ENCODE measurements at places on chromosomes 6 and 20. TPM values are rescaled to one million over a fixed set of nuclear protein-coding genes. Genes with fewer than 3 reads are reported as not detected.
A peak's percentile ranks its signal among the peaks of the same experiment; 100 is the strongest.

DNA sequence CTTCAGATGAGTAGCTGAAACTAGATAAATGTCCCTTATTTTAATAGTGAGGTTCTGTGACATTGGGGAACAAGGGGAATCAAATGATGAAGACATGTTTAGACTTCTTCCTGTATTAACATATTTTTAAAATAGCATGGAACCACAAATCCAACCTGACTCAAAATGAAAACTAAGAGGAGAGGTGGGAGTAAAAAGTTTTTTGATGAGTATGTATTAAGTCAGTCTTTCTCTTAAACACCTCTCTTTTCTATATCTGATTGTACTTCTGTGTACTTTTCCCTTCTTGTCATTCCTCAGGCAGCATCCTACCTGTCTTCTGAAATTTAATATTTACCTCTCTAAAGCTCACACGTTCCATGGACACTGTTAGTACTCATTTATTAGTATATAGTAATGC lies 8.7 kb upstream of the SDHAF4 start:
- DNase-seq: no peak

- DNase-seq: no peak
Measured at GRCh38 chr20:10673176-10673841, 490 bp downstream of the JAG1 start.

DNA sequence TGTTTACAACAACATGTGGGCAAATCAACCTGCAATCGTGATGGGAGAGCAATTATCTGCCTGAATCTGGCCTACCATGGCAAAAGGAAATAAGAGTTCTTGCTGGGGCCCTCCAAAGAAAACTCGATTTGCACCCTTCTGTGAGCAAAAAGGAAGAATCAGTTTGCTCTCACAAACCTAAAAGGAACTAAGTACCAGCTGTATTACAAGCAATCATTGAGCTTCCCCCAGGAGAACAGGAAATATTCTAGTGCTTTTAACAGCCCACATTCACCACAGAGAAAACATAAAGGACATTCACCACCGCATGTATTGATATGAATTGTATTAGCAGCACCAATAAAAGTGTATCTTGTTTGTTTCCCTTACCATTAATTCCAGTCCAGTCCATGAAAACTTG lies 75.0 kb downstream of the MBOAT1 start:
- no peak for DNase-seq

Gene LY6G6C
- not detected for polyA plus RNA-seq

GRCh38 chr20:33945391-33946081 lies 48.2 kb upstream of the RALY start:
- DNase-seq: peak; percentile 28

DNA sequence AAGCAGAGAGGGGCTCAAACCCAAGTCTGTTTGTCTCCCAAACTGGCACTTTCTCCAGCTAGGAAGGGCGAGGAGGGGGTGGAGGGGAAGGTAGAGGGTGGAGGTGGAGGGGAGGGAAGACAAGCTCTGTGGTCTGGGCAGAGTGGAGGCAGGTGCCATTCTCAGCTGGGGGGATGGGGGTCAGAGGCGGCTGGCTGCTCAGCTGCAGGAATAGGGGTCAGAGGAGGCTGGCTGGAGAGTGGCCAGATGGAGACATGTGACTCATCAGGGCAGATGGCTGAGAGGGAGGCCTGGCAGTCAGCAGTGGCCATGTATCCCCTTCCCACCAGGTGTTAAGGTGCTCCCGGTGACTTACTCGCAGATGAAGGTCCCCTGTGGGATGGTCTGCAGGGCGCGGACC lies 3.5 kb upstream of the SLC44A4 start:
- DNase-seq: no peak

Gene GTSF1L
- not detected for polyA plus RNA-seq

GRCh38 chr20:60718743-60719480 lies 533.1 kb upstream of the CDH4 start:
- no peak for DNase-seq

Gene HCRTR2
- polyA plus RNA-seq: not detected

- DNase-seq: peak; percentile 57
Measured at GRCh38 chr20:41005361-41005729, 23.3 kb upstream of the TOP1 start.

DNA sequence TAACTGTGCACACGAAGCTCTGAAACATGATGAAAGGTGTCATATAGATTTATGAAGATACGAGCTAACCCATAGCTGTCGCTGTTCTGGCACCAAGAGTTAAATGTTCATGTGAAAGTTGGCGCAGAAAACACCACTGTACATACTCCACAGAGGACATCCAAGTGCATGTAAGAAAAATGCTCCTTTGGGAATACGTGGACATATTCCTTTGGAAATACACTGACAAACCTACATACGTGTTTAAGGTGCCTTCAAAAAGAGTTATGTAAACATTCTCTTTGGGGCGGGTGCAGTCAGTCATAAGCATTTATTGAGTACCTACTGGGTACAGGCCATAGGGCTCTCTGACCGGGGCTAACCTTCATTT lies 723 bp upstream of the ARID1B start:
- DNase-seq: no peak

Gene PRICKLE4
- not detected for polyA plus RNA-seq

- DNase-seq: no peak
Measured at GRCh38 chr20:14634665-14635064, 297.3 kb upstream of the FLRT3 start.

- DNase-seq: no peak
Measured at GRCh38 chr6:154390034-154390433, 33.4 kb upstream of the IPCEF1 start.

DNA sequence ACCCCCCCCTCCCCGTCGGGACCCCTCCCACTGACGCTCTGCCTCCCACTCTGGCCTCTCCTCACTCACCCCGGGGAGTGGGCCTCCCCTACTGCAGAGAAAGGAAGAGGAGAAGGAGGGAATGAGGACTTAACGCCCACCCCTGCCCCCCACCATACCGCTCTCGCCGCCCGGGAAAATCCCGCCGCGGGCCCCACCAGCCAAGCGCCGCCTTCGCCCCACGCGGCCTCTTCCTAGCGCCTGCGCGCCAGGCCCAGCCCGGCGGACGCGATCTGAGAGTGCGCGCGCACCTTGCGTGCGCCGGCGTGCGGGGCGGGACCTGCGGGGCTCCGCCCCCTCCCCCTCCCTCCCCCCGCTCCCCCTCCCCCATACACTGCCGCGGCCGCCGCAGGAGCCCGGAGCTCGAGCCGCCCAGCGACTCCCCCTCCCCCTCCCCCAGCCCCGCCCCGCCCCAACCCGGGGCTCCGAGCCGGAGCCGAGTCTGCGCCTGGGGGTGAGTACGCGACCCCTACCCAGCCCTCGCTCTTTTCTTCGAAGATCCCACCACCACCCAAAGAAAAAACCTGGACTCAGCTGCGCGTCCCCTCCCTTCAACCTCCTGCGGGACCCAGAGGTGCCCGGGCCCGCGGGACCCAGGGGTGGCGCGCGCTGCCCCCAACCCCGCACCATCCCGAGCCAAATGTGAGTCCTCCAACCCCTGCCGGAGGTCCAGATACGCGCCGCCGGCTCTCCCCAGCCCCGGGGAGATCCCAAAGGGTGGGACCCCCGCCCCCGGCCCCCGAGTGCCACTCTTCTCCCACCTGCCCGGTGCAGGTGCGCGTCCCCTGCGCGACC lies at the start of the genes MRPL14 and TMEM63B:
TSS of gene MRPL14 (minus strand) at position 267 of the 834 bp plus-strand sequence. CDS start 10,841 bp downstream, outside the sequence.
TSS of gene TMEM63B (plus strand) at position 369 of the 834 bp plus-strand sequence. CDS start 7,031 bp downstream, outside the sequence.
- no peak for DNase-seq

DNA sequence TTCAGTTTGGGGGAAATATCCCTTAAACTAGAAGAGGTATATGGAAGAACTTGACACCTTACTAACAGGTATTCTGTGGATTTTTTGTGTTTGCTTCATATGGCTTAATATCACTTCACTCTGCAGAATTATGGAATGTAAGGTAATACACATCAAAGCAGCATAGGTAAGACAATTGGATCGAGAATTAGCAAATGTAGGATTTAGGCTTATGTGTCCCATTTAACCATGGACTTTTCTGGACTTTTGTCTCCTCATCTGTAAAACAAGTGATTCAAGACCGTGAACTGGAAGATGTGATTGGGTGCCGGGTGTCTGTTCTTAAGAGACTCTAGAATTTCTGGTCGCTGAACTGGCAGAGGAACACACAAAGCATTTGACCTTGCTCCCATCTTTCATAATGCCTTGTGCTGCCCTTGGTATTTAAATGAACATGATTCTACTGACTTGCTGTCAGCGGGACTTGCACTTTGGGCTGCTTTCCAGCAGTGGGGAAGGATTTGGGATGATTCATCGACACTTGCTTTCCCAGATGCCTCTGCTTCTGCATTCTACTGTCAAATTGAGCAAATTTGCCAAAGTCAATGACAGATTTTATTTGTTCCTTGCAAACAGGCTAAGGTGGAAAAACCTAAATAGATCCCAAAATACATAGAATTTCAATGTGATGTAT lies 199.8 kb downstream of the PLCB1 start:
- DNase-seq: peak; percentile 8

- DNase-seq: peak; percentile 26
Measured at GRCh38 chr6:156890627-156891314, 113.6 kb downstream of the ARID1B start.

DNA sequence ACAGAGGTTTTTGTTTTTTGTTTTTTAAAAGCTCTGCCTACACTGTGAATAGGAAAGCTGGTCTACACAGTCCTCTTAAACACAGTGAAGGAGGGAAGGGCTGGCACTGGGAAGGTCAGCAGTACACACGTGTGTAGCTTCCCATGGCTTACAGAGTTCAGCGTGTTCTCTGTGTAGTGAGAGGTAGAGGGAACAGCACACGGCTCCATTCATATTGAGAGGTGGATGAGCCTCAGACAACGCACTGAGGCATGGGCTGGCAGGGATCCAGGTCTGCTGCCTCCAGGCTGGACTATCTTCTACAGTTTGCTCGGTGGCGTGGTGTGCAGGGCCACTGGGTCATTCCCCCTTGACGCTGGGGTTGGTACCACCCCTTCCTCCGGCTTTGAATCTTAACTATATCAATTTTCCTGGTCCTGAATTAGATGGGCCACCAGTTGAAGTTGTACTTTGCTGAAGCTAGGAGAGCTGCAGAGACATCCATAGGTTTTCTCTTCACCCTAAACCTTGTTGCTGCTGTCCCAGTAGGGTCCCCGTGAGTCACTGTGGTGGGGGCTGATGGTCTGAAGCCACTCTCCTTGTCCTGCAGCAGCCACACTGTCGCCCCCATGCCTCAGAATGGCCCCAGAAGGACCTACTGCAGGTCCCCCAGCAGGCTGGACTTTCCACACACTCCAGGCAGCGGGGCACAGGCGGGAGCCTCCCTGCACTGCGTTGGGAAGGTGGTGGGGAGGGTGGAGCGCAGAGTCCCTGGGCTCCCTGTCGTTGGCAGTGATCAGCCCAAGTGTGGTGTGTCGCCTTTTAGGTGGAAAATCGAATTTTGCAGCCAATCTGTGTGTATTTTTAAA lies 2.0 kb downstream of the ARFGAP1 start:
- DNase-seq: no peak

Gene PHACTR3
- polyA plus RNA-seq: not detected

DNA sequence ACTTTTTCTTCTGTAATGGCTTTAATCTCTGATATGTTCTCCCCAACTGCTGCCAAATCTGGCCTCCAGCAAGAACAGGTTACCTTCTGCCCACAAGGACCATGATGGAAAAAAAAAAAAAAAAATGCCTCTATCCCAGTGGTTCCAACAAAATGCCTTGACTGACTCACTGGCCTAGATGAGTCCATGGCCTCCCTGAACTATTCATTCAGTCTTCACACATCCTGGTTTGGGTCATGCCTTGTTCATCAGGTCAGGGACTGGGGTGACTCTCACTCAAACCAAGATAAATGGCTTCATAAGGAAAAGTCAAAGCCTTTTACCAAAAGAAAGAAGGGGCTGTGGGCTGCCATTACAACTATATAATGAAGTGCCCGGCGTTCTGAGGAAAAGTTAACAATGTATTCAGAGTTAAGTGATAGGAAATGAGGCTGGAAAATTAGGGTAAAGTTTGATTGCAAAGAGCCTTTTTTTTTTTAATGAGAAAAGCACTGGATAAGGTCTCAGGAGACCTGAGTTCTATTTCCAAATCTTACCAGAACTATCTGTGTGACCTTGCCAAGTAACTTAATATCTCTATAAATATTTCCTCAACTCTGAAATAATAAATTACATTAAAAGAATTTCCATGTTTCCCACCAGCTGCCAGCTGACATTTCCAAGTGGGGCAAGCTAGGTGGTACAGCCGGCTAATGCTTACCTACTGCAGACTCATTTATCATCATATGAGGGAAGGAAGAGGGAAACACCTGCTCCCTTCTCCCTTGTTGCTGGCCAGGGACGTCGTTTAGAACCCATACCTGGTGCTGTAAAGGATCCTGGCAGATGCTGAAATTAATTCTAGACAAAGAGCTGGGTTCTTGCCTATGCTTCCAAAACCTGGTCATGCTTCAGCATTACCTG lies 380.0 kb upstream of the MARCKS start:
- DNase-seq: no peak

DNA sequence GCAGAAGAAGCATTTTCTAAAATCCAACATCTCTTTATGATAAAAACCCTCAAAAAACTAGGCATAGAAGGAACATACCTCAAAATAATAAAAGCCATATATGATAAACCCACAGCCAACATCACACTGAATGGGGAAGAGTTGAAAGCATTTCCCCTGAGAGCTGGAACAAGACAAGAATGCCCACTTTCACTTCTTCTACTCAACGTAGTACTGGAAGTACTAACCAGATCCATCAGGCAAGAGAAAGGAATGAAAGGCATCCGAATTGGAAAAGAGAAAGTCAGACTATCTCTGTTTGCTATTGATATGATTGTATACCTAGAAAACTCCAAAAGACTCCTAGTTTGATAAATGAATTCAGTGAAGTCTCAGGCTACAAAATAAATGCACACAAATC lies 7.9 kb upstream of the CDK19 start:
- no peak for DNase-seq

Gene BPI
- 0.69 TPM for polyA plus RNA-seq

DNA sequence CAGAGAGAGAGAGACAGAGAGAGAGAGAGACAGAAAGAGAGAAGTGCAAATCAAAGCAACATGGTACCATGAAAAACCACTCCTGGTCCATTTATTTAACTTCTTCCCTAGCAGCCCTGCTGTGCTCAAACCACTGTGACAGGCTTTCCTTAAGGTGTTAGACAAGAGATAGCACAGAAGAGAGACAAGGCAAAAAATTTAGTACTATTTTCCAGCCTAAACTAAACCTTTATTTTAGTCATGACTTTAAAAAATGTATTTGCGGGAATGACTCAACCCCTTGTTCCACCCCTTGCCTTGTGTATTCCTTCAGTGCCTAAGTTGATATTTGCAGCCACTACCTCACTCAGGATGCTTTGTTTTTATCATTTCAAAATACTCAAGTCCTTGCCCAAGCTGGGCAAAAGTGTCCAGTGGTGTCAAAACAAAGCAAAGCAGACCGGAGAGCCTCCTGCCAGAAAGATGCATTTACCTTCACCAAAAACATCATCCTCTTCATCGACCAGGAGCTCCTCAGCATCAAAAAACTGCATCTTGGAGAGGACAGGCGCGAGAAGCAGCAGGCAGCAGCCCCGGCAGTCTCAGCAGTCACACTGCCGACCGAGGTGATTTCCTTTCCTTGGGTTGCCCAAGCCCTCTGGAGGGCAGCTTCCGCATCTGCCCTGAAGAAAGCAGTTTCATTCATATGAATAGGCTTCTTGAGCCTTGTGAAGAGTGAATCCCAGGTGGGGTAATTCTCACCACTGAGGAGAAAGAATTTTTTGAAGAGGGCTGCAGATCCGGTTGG lies at the start of gene RIPOR2:
TSS of gene RIPOR2 (minus strand) at position 595 of the 787 bp plus-strand sequence. CDS start at position 533, 62 bp downstream.
- DNase-seq: no peak

Gene TXLNB
- 0.71 TPM for polyA plus RNA-seq

GRCh38 chr6:71478834-71479541 lies 190.4 kb downstream of the OGFRL1 start:
- DNase-seq: peak; percentile 91

Gene MOCS3
- polyA plus RNA-seq: 3.8 TPM

GRCh38 chr6:100658486-100658885 lies 193.8 kb upstream of the SIM1 start:
- no peak for DNase-seq
